ENCODE measurements at places on chromosomes 13 and 19.

- DNase-seq = no peak
Observed at GRCh38 chr13:51823863-51824262, 19.9 kb upstream of the DHRS12 start.

GRCh38 chr19:39740395-39740794, 2.6 kb upstream of the CLC start:
- no peak for DNase-seq

DNA sequence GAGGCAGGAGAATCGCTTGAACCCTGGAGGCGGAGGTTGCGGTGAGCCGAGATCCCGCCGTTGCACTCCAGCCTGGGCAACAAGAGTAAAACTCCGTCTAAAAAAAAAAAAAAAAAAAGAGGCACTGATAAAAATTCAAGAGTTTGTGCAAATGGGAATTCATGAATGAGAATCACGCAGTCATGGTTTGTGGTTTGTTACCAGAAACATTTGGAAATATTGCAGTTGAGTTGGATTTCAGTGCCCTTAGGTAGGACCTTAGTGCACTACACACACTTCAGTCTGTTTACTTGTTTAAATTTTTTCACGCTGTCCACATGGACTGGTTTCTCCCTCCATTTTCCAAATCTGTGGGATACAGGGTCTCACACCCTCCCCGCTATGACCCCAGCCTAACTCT, 28.4 kb downstream of the ZNF844 start:
- DNase-seq = no peak

GRCh38 chr19:4557971-4558941, 1.2 kb downstream of the SEMA6B start:
- DNase-seq = no peak

DNA sequence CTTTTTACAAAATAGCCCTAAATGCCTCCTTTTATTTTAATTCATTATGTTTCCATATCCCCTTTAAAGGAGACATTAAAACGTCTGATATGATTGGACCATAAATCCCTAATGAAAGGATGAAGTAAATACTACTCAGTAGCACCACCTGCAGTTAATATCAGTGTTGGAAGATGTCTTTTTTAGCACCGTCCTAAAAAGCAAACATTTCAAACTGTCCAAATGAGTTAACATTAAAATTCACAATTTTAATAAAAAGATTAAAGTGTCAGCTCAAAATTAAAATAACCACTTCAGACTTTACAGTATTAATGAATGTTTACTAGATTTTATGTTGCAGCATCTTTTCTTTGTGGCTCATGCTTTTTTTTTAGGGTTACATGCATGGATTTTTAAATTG, 12.3 kb downstream of the ZNF507 start:
- no peak for DNase-seq

- DNase-seq = no peak
Observed at GRCh38 chr13:50075619-50076097, 60.4 kb downstream of the KCNRG start.

DNA sequence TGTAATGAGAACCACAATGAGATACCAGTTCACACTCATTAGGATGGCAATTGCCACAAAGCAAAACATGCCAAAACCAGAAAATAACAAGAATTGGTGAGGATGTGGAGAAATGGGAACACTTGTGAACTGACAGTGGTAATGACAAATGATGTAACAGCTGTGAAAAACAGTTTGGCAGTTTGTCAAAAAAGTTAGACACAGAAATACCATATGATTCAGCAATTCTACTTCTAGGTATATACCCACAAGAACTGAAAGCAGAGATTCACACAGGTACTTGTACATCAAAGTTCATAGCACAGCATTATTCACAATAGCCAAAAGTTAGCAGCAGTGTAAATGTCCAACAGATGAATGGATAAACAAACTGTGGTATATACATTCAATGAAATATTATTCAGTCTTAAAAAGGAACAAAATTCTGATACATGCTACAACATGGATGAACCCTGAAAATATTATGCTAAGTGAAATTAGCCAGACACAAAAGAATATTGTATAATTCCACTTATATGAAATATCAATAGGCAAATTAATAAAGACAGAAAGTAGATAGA, 96.5 kb downstream of the UGGT2 start:
- no peak for DNase-seq

- no peak for DNase-seq
Observed at GRCh38 chr13:70729369-70729768, 621.1 kb upstream of the KLHL1 start.

GRCh38 chr13:98189841-98190505, 12.9 kb upstream of the RNF113B start:
- no peak for DNase-seq

GRCh38 chr19:7547159-7547558, 11.6 kb downstream of the PNPLA6 start:
- no peak for DNase-seq

- DNase-seq = no peak
Observed at GRCh38 chr13:33490461-33491327, 205.1 kb upstream of the STARD13 start.

GRCh38 chr13:112910016-112910415, 59.0 kb upstream of the MCF2L start:
- DNase-seq = no peak

DNA sequence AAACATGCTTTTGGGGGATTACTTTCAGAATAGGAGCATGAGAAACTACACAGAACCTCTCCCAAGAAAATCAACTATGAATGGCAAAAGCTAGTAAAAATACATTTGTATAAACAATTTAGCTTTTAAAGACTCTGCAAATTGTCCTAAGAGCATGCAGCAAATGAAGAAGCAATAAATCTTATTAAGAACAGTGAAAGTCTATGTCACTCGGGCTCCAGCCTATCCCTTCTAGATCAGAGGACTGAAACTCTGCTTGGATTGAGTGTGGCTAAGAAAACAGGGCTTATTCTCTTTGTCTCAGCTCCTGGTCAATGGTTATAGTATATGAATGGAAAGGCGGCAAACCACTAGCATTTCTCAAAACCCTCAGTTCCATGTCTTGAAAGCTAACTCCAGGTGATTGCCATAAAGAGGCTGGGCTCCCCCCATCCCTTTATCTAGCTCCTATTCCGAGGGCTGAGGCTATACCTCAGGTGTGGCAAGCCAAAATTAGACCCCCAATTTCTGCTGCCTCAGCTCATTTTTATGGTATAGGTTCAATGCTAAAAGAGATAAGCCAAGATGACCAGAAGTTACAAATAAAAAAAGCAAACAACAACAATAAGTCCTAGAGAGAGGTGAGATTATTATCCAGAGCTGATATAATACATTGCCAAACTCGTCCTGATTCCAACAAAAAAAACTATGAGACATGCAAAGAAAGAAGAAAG, 953.2 kb downstream of the SLITRK6 start:
- no peak for DNase-seq

- no peak for DNase-seq
Observed at GRCh38 chr19:38318660-38319059, 985 bp upstream of the KCNK6 start.

DNA sequence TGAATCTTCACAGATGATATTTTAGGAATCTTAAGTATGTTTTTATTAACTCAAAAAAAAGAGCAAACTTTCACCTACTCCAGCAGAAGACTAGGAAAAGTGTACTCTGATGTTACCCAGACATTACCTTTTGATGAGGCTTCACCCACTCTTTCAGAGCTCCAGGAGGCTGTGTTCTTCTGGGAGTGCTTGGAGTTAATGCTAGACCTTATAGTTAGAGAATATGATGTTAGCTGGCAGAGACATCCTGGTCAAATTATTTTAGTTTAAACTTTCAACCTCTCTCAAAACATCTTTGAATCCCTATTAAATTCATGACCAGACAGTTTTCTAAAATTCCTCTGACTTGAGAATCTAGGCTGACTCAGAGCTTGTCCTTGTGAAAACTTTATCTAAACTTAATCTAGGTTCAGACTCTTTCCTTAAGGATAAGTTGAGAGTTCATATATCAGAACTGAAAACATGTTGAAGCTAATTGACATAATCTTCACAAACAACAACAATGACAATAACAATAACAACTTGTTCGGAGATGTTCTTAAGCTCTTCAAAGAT, 82.8 kb downstream of the ITGBL1 start:
- DNase-seq = no peak

GRCh38 chr19:42658076-42658475, 63.4 kb upstream of the CEACAM8 start:
- no peak for DNase-seq

DNA sequence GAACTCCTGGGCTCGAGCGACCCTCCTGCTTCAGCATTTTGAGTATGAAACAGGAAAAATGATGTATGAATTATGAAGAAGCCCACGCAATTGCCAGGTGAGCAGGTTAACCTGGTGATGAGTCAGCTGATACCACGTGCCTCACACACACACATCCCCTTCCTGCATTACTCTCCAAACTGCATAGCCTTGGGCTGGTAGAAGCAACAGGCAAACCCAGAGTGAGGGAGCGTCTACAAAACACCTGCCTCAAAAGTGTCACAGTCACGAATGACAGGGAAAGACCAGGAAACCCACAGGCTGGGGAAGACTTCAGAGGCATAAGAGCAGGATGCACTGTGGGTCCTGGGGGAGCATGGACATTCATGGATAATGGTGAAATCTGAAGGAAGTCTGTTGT, 192.8 kb upstream of the IRS2 start:
- no peak for DNase-seq

DNA sequence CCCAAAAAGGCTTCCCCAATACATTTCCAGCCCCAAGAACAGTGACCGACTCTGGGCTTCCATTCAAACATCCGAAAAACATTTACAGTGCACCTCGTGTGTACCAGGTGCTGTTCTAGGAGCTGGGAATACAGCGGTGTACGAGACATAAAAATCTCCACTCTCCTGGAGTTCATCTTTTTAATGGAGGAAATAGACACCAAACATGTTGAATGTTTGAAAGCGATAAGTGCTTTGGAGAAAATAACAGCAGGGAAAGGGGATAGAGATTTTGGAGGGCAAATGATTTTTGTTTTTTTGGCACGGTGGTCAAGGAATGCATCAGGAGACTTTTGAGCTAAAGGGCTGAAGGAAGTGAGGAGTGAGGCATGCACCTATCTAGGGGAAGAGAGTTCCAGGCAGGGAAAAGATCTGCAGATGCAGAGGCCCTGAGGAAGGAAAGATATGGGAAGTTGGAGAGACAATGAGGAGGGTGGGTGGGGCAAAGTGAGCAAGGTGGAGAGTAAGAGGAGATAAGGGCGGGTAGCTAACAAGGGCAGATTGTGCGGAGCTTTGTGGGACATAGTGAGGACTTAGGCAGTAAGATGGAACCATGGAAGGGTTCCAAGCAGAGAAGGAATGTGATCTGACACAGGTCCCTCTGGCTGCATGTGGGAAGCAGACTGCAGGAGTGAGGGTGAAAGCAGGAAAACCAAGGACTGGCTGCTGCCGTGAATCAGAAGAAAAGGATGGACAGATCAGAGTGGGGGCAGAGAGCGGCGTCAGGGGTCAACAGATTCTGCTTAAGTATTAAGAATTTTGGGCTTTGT, 703 bp upstream of the FBL start:
- DNase-seq = no peak

GRCh38 chr19:55390461-55390880, 4.7 kb downstream of the RPL28 start:
- no peak for DNase-seq

DNA sequence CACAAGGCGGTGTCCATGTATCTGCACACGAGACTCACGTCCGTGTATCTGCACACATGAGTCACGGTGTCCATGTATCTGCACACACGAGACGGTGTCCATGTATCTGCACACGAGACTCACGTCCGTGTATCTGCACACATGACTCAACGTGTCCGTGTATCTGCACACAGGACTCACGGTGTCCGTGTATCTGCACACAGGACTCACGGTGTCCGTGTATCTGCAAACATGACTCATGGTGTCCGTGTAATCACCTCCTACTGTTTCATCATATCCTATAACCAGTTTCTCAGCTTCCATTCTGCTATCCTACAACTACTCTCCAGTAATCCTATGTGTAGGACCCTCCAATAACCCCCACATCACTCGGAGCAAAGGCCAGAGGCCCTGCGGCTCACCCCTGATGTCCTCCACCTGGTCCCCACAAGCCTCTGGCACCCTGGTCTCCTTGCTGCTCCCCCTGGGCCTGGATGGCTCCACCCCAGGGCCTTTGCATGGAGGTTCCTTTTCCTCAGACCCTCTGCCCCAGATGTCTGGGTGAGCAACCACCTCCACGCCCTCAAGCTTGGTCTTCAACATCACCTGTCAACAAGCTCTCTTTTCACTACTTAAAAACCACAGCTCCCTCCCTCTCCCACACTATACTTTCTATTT, 2.5 kb upstream of the TMEM255B start:
- no peak for DNase-seq

GRCh38 chr13:102141625-102142472, 260.0 kb downstream of the FGF14 start:
- no peak for DNase-seq

- DNase-seq = no peak
Observed at GRCh38 chr13:49098771-49099512, 121.2 kb upstream of the MLNR start.

DNA sequence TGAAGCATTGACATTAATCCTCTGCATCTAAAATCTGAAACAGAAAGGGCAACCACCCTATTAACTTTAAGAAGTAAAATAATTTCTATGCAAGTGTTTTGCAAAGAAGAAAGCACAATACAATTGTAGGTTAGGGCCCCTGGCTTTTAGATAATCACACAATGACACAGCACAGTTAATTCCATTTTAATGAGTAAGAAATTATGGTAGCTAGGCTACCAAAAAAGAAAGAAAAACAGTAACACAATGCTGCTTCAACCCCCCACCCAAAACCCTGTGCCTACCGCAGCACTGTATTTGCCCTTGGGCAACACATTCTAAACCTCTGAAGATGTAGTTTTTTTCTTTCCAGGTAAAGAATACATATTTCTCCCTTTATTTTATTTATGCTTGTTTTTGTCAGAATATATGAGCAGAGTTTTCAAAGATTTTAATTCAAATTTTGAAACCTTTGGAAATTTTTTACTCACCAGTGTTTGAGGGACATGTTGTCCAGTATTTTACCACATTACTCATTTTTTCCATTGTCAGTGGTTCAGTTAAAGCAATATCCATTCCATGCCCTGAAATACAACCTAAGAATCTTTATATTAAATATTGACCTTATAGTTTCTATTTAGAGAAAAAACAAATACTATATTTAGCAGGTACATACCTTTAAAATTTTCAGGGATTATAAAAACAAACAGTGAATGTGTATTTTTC, 21.1 kb downstream of the SOHLH2 start:
- no peak for DNase-seq

DNA sequence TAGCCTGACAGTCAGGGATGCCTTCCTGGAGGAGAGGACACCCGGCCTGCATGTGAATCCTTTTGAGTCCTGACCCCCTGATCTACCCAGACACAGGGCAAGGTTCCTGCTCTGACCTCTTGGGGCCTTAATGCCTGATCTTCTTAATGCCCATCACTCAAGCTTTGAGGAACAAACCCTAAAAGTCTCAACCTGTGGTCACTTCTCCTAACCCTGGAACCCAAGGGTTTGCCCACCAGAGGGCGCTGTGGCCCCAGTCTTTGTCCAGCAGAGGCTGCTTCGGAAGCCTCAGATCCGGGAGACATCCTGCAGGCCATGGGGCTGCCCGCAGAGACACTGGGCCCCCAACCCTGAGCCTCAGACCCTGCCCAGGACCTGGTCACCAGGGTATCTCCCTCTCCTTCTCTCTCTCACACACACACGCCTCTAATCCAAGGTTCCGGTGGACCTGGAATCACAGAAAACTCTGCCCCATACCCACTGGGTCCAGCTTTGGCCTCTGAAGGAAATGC, 9.8 kb upstream of the DPF1 start:
- DNase-seq = peak; percentile 93

- no peak for DNase-seq
Observed at GRCh38 chr13:26954976-26955375, 194.4 kb upstream of the GPR12 start.
